Effector memory CD4-positive, alpha-beta T cell (primary cell): ENCODE measurements at places on chromosomes 11 and 22.

- peak; percentile 27 for DNase-seq
Observed at GRCh38 chr22:37428649-37429586, 1.6 kb upstream of the ELFN2 start.

DNA sequence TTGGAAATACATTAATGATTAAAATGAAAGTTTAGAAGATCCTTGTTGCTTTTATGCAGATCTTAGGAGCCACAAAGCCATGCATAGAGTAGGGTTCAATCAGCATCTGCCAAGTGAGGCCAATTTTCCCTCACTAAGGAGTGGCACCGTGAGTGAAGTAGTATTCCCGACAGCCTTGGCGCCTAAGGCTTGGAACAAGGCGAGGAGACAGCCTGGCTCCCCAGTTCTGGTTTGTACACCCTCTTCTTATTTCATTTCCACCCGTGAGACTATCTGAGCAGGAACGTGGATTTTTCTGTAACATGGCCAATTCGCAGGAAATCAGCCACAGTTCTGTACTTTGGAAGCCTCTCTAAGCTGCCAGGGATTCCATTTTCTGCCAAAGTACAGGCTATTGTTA, 22.6 kb downstream of the FADS2 start:
- DNase-seq, result no peak

DNA sequence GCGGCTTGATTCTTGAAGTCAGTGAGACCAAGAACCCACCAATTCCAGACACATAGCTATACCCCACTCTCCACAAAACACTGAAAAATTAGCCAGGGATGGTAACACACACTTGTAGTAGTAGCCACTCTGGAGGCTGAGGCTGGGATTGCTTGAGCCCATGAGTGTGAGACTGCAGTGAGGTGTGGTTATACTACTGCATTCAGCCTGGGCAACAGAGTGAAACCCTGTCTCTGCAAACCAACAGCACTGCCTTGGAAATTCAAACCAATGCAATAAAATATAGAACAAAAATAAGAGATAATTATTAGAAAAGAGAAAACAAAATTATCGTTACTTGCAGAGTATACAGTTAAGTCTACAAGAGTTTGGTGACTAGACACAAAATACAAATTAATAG, 20.2 kb upstream of the PRDM10 start:
- DNase-seq, result no peak

- no peak for DNase-seq
Observed at GRCh38 chr22:44246615-44247326, 66.0 kb downstream of the SHISAL1 start.

DNA sequence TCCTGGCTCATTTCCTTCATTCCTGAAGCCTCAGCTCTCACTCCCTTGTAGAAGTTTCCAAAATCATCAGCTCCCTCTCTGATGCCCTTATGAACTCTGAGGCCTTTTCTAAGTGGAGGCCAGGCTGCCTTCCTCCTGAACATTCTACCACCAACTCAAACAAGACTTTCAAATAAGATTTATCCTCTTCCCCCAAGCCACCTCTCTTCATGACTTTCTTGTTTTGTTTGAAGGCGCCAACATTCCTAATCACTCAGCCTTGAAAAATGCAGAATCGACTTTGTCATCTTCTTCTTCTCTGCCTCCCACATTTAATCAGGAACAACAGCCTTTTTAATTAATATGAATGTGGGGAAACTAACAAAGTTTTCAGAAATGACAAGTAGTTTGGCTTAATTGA, 927.9 kb downstream of the OPCML start:
- no peak for DNase-seq

DNA sequence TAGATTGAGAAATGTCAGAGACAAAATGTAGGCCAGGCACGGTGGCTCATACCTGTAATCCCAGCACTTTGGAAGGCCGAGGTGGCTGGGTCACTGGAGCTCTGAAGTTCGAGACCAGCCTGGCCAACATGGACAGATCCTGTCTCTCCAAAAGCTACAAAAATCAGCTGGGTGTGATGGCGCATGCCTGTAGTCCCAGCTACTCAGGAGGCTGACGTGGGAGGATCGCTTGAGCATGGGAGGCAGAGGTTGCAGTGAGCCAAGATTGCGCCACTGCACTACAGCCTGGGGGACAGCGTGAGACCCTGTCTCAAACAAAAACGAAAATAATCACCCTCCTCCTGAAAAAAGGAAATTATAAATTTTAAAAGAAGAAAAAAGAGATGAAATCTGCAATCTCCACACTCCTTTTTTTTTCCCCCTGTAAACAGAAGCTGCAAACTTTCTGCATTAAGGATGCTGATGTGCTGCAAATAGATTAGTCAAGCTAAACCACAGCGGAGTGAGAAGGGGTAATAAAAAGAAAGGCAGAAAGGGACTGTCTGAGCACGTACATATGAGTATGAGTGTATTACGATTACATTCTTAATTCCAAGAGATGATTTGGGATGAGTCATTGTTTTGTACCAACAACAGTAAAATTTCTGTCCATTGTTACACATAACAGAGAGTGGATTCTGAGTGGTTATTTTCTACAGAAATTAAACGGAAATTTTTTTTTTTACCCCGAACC, 87.3 kb downstream of the SIK3 start:
- DNase-seq, result no peak

DNA sequence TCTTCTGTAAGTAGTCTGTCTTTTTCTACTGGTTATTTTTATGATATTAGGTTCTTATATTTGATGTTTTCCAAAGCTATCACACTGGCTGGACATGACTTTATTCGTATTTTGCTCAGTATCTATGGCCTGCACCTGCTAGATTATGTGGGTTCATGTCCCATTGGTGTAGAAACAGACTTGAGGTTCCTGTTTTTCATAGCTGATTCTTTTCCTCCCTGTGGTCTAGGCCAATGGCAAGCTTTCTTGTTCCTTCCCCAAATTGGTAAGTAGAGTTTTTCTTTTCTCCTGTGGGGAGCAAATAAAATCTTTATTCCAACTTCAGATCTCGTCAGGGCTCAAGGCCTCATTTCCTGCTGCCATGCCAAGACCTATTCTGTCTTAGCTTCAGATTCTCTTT, 30.2 kb upstream of the SWAP70 start:
- no peak for DNase-seq

DNA sequence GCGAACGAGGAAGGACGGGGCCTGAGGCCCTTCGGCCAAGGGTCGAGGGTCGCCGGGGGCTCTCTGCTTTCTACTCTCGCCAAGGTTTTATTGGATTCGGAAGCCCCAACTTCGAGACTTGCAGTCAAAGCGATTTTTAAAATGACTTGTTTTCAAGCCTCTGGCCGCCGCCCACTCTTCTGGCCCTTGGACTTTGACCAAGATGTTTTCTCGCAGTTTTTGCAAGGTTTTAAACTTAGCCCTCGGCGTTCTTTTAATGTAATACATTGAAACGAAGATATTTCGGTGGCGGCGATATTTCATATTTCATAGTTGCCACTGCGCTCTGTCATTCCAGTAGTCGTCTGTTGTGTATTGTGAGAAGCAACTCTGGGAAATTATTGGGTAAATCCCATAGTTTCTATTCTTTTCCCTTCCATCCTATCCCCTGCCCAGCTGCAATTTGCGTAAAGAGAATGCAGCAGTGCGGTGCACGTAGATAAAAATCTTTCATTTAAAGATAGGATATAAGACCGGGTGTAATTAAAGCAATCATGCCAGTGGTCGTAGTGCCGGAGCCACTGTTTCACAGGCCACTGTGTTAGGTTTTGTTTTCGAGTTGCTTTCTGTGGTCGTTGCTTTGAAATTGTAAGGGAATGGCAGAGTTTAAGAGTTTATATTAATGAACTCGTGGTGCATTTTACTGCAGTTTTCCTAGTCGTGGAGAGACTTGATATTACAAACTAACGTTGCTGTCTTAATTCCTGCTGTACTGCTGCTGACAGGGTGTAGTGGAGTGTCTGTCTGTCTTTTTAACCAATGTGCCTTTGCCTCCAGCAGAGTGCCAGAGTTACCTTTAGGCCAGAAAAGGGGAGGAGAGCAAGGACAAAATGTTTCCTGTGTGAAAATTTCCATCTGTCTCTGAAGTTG, 702 bp downstream of the BIRC2 start:
- DNase-seq, result no peak

DNA sequence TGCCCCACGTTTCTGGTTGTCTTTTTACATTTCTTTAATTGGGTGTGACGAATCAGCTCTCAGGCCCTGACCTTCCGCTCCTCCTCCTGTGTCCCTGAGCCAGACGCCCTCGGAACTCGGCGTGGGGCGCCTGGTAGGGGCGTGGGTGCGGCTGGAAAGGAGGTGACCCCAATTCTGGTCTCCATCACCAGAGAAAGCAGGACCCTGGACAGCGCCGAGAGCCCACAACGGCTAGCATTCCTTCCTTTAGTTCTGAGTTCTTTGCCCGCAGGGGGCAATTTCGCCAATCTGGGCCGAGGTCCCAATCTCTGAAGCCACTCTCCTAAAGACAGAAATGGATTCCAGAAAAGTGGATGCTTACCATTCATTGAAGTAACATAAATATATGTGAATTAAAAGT, 11.7 kb upstream of the RBMXL2 start:
- DNase-seq, result no peak

GRCh38 chr11:93548679-93549319, 5.6 kb upstream of the SMCO4 start:
- no peak for DNase-seq

GRCh38 chr11:9914064-9914463, 250.2 kb downstream of the SWAP70 start:
- DNase-seq, result no peak
